ENCODE measurements at places on chromosomes 12 and 14.

GRCh38 chr14:75306927-75307699 lies 28.5 kb downstream of the FOS start:
- no peak for DNase-seq

DNA sequence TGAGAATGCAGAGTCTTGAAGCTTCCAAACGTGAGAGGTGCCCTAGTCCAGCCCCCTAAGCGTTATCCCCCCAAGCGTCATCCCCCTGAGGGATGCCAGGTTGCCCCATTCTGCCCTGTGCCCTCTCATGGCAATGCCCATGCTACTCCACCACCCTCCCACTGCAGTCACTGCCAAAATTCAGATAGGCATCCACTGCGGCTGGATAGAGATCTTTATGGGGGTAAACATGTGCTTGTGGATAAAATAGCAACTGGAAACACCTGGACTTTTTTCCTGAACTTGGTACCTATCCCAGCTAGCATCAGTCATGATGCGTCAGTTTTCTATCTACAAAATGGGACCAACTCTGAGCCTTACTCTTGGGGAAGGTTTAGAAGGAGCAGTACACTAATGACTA lies 92.7 kb upstream of the HOXC13 start:
- no peak for DNase-seq

- peak; percentile 89 for DNase-seq
Observed at GRCh38 chr12:25195056-25195971, at the start of the genes DNAI7 and ETFRF1. DNAI7 (minus strand) TSS chr12:25195160; CDS start chr12:25195078, 82 bp downstream. ETFRF1 (plus strand) TSS chr12:25195237; CDS start chr12:25203957, 8,720 bp downstream.

- no peak for DNase-seq
Observed at GRCh38 chr12:113173081-113173698, 12.1 kb downstream of the DDX54 start.

- DNase-seq: no peak
Observed at GRCh38 chr14:102969060-102969791, 46.8 kb downstream of the AMN start.

DNA sequence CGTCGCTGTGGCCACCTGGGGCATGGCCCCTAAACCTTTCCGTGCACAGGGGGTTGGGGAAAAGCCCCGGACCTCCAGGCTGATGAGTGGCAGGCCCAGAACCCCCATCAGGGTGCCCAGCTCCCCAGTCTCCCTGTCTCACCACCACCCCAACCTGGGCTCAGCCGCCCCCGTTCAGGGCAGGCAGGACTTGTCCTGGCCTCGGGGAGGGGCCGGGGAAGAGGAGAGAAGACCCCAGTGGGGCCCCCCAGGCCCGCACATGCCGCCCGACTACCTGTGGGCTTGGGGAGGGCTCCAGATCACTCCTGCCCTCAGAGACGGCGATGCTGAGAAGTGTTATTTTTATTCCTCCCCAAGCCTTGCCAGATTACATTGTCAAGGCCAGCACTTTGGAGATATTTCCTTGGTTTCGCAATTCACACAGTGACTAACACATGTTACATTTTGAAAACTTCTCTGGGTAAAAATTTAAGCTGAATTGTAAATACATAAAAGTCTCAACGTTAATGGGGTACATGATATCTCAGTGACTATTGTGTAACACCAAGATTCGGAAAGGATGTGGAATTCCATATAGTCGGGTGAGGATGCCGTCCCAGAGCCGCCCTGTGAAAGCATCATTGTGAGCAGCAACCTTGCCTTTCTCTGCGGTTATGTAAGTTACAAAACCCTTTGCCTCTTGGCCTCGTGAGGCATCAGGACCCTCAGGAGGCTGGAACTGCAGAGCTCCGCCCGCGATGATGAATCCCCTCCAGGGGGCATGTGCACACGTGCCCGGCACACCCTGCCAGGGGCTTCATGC lies 85.6 kb upstream of the DIO3 start:
- no peak for DNase-seq

GRCh38 chr14:67512463-67513310 lies 20.4 kb upstream of the PLEKHH1 start:
- DNase-seq: no peak

DNA sequence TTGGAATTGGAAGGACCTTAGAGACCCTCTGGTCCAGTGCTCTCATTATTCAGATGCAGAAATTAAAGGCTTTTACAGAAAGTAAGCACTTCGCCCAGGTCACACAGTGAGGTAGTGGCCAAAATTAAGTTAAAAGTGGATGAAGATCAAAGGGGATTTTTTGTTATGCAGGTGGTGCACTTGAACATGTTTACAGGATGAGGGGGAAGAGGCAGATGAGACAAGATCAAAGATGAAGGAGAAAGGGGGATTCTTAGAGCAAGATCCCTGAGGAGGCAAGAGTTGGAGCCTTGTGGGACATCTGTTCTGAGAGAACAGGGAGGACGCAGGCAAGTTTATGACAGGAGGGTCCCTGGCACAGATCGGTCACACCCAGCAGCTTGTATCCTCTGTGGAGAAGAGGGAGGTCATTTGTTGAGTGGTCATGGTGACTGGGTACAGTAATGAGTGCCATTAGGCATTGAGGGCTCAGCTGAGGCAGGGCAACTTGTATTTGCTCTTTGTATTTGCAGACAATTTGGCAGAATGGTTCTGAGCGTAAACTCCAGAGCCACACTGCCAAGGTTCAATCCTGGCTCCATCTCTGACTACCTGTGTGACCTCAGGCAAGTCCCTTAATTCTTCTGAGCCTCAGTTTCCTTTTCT lies 84.0 kb downstream of the BORCS5 start:
- DNase-seq: no peak

GRCh38 chr12:111616177-111616623 lies 17.1 kb upstream of the ATXN2 start:
- DNase-seq: no peak

DNA sequence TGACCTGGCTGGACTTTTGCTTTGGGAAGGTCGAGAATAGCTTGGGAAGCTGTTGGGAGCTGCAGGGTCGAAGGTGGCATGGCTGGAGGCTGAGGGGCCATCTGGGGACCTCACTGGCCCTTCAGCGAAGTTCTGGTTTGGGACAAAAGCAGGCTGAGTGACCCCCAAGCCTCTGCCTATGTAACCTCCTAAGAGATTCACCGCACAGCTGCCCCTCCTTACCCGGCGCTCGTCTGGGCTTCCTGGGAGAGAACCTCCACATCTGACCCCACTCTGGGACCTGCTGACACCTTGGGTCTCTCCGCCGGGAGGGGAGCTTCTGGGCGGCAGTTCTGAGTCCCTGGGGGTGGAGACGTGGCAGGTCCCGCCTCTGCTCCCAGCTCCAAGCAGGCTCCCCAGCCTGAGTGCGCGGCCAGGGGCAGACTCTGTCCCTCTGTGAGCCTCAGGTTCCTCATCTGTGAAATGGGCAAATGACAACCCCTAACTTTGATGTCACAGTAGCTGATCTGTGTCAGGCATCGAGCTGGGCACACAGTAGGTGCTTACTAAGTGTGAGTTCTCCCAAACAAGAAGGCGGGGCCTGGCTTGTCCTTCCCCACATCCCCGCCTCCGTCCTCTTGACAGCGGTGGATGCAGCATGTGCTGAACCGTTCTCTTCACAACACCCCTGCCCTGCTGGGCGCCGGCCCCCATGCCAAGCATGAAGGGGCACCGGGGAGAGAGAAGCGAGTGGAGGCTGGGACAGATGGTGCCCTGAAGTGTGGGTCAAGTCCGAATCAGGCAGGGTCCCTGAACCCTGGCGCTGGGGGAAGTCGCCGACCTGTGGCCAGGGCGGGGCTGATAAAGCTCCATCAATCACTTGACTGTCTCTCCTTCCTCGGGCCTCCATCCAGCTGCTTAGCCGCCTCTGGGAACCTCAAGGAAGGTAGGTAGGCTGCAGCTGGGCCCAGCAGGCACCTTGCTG lies 3.8 kb downstream of the EXOC3L4 start:
- DNase-seq: no peak

DNA sequence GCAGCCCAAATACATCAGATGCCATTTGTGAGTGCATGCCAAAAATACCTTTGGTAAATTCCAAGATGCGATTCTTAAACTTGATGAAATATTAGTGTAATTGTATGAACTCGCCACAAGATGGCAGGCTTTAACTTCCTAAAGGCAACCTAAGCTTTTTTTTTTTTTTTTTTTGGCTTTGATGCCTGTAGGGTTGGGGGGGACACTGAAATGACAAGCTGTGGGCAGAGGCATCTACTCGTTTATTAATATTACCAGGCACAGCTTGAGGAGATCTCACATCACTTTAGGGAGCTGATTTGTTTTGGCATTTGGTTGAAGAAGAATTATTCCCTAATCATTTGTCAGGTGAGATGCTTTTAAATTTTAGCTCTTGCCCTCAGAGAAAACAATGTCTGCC lies 126.7 kb upstream of the CCDC196 start:
- no peak for DNase-seq

DNA sequence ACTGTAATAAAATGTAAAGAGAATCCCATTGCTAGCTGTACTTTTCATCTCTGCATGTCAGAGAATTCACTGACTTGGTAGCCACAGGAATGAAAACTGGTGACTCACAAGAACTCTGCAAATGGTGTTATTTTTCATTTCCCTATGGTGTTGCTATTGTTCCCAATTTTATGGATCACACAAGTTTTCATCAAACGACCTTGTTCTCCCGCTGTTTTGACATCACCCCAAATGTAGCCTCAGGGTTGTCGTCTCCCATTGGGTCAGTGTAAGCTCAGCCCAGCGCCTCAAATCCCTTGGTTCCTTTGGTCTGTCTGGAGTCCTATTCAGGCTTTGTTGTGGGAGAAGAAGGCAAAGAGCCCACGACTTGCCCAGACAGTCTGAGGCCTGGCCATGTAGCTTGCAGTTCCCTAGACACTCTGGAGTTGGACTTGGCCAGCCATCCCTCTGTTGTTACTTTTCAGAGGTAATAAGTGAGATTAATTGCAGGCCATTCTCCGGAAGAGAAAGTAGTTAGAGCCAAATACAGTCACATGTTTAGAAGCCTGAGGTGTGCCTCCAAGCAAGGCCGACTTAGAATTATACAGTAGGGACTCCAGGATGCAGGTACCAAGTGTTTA lies 159.2 kb downstream of the TGFB3 start:
- DNase-seq: no peak
